Heart right ventricle (tissue), 16 donors: ENCODE measurements at places on chromosomes 1 and 21. TPM values are rescaled to one million over a fixed set of nuclear protein-coding genes. Genes with fewer than 3 reads are reported as not detected.

DNA sequence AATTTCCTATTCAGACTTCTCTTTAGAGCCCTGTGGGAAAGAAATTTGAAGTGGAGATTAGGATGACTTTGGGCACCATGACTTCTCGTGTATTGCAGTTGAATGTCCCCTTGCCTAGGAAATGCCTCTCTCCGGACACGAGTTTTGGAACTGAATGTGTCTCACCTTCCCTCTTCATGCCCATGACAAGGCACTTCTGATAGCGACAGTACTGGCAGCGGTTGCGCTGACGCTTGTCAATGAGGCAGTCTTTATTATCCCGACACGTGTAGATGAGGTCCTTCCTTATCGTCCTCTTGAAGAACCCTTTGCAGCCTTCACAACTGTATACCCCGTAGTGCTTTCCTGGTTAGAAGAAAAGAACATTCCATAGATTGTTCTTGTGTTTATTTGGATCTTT lies 28.1 kb downstream of the RXRG start:
- peaks cover 18% of the 10 kb centered on the region for H3K4me1 ChIP-seq
- H3K36me3 ChIP-seq: no peaks in the 10 kb centered on the region
- H3K27me3 ChIP-seq: peaks cover 5% of the 10 kb centered on the region

Gene OR2T35
- total RNA-seq: not detected

DNA sequence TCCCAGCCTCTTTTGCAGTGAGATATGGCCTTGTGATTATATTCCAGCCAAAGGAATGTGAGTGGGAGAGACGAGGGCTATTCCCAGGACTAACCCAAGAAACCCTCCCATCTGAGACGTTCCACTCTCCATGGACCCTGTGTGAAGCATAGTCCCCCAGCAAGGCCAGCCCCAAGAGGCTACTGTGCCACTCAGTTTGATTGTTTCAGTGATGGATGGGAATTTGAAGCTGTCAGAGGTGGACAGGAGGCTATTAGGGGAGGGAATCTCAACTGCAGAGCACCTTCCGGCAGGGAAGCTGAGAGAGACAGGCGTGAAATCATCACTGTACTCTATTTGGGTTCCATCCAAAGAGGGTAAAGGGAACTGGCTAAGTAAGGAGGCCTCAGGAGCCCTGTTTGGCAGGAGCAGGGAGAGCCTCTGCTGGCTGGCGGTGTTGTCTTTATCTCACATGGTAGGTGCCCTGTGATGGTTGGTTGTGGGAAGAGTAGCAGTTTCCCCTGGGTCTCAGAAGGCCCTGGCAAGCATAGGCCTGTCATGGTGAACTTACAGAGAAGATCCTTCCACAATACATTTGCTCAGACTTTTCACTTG lies 3.4 kb upstream of the TEX35 start:
- no peaks in the 10 kb centered on the region for H3K27me3 ChIP-seq
- no peak overlapping the region for H3K27ac ChIP-seq
- H3K4me3 ChIP-seq: no peak overlapping the region
- H3K4me1 ChIP-seq: peaks cover 7% of the 10 kb centered on the region
- DNase-seq: no peak

Gene C1orf226
- 5.1 TPM for total RNA-seq

- peaks cover 19% of the 10 kb centered on the region for H3K4me1 ChIP-seq
- H3K36me3 ChIP-seq: no peaks in the 10 kb centered on the region
- no peak overlapping the region for H3K4me3 ChIP-seq
- H3K27ac ChIP-seq: no peak overlapping the region
- DNase-seq: no peak
- no peaks in the 10 kb centered on the region for H3K27me3 ChIP-seq
Measured at GRCh38 chr1:200415789-200416593, 6.2 kb upstream of the ZNF281 start.

DNA sequence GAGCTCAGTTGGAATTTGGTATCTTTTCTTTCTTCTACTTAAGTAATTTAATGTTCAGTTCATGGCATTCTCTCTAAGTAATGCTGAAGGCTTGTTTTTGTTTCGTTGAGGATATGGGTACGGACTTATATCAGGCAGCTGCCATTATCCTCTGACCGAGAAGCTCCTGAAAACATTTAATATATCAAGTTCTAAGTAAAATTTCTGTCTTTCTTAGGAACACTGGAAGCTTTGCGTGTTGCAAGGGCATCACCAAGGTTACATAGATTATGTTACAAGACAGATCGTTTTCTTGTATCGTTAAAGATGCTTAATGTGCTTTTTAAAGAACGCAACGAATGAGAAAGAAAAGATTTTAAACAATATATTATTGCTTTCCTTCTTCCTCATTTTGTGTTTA lies 1.0 kb upstream of the GALNT2 start:
- peak overlapping the region; percentile 92 for H3K27ac ChIP-seq
- peaks cover 19% of the 10 kb centered on the region for H3K4me1 ChIP-seq
- no peak for DNase-seq
- no peaks in the 10 kb centered on the region for H3K36me3 ChIP-seq

GRCh38 chr21:43198376-43198775 lies 29.6 kb downstream of the CRYAA start:
- no peak overlapping the region for H3K27ac ChIP-seq
- no peak overlapping the region for H3K4me3 ChIP-seq
- H3K4me1 ChIP-seq: peaks cover 39% of the 10 kb centered on the region
- DNase-seq: no peak

GRCh38 chr21:44817914-44818639 lies at the start of gene SUMO3:
SUMO3 (minus strand) TSS chr21:44818062; CDS start chr21:44817968, 94 bp downstream.
- no peaks in the 10 kb centered on the region for H3K27me3 ChIP-seq
- peaks cover 13% of the 10 kb centered on the region for H3K4me1 ChIP-seq
- H3K36me3 ChIP-seq: peaks cover 13% of the 10 kb centered on the region
- peak; percentile 85 for DNase-seq

- H3K27me3 ChIP-seq: no peaks in the 10 kb centered on the region
- H3K4me3 ChIP-seq: no peak overlapping the region
- no peak for DNase-seq
- no peak overlapping the region for H3K27ac ChIP-seq
Measured at GRCh38 chr1:15945011-15945831, 30.7 kb downstream of the ZBTB17 start.

Gene EVA1C
- total RNA-seq: 13.3 TPM

DNA sequence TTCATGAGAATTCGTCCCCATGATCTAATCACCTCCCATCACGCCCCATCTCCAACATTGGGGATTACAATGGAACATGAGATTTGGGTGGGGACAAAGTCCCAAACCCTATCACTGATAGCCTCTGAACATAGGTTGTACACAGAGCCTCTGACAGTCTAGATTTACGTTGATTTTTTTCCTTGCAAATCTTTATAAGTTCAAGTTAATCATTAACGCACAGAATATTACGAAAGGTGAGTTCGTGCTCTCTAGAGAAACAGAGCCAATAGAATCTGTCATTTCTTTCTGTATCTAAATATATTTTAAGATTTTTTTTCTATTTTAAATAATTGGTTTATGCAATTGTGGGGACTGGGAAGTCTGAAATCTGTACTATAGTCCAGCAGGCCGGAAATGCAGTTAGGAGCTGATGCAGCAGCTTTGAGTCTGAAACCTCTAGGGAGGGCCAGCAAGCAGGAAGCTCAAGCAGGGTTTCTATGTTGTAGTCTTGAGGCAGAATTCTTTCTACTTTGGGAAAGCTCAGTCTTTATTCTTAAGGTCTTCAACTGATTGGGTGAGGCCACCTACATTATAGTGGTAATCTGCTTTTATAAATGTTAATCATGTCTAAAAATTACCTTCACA lies 61.0 kb downstream of the SELENOF start:
- no peaks in the 10 kb centered on the region for H3K4me1 ChIP-seq
- H3K27ac ChIP-seq: no peak overlapping the region
- H3K27me3 ChIP-seq: no peaks in the 10 kb centered on the region
- no peak overlapping the region for H3K4me3 ChIP-seq
- no peak for DNase-seq

GRCh38 chr1:22670352-22670975 lies 17.4 kb downstream of the C1QB start:
- H3K4me1 ChIP-seq: no peaks in the 10 kb centered on the region
- peaks cover 53% of the 10 kb centered on the region for H3K27me3 ChIP-seq
- H3K36me3 ChIP-seq: no peaks in the 10 kb centered on the region
- no peak overlapping the region for H3K27ac ChIP-seq
- no peak for DNase-seq
